ENCODE measurements at places on chromosomes 2 and 18. TPM values are rescaled to one million over a fixed set of nuclear protein-coding genes. Genes with fewer than 3 reads are reported as not detected.

The MLPH gene
- total RNA-seq, result 256 TPM

The SSB gene
- total RNA-seq, result 157 TPM

The COL4A4 gene
- 1.9 TPM for total RNA-seq

The SGPP2 gene
- 0.20 TPM for total RNA-seq

The WDR54 gene
- 77.2 TPM for total RNA-seq

The ACSL3 gene
- total RNA-seq, result 84.5 TPM

The PROM2 gene
- total RNA-seq, result not detected

The SRD5A2 gene
- total RNA-seq, result 0.04 TPM

The LYPD1 gene
- total RNA-seq, result 18.2 TPM

The SNX17 gene
- total RNA-seq, result 143 TPM

Data from A549 treated with DMSO at 1 μM for 4 hours (cell line).